Stimulated activated CD4-positive, alpha-beta T cell treated with anti-CD3 and anti-CD28 coated beads, Interleukin-15, amount 100 ng/mL, for 1 hour (primary cell): ENCODE measurements at places on chromosomes 16 and 17.

DNA sequence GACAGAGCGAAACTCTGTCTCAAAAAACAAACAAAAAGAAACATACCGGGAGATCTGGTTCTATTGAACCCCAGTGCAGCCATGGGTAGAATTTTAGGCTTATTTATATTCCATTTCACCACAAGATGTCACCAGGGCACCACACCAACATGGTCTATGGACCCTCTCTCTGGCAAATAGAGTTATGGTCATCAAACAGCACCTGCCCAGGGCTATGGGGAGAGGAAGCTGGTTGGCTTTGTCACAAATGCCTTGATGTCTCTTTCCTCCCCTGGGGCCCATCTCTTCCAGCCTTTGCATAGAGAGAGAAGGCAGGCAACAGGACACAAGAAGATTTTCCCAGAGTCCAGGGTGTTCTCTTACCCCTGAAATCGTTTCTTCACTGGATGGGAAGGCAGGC is 128.4 kb downstream of the WWOX start:
- DNase-seq: no peak

DNA sequence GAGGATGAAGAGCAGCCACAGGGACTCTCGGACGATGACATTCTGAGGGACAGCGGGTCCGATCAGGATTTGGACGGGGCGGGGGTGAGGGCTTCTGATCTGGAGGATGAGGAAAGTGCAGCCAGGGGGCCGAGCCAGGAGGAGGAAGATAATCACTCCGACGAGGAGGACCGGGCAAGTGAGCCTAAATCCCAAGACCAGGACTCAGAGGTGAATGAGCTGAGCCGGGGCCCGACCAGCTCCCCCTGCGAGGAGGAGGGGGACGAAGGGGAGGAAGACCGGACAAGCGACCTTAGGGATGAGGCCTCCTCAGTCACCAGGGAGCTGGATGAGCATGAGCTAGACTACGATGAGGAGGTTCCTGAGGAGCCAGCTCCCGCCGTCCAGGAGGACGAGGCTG is 7.0 kb downstream of the ZC3H18 start:
- no peak for DNase-seq

DNA sequence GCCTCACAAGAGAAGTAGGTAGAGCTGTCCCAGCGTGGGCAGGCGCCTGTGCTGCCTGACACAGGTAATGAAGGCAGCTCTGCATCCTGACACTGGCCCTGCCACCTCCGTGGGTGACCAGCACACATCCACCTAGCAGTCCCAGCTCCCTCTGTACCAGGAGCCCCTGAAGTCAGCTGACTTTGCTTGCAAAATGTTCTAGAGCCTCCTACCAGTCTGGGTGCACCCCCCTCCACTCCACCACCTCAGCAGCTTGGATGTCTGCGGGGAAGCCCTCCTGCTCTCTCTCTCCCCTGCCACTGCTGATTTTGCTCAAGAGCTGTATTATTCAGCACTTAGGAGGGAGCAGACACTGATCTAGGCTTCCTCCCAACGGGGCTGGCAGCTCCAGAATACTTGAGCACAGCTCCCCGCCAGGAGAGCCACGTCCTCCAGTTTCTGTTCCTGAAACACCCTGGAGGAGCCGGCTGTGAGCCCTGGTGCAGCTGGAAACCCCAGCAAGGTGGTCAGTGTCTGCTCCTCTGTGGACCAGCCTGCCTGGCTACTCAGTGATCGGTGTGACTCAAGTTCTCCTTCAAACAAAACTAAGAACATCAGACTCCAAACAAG is 1.0 kb downstream of the RNF166 start:
- DNase-seq: no peak

GRCh38 chr16:3152277-3152990 is 17.6 kb downstream of the ZNF213 start:
- DNase-seq: peak; percentile 56

GRCh38 chr17:80424878-80425765 is 10.2 kb downstream of the ENDOV start:
- DNase-seq: no peak

DNA sequence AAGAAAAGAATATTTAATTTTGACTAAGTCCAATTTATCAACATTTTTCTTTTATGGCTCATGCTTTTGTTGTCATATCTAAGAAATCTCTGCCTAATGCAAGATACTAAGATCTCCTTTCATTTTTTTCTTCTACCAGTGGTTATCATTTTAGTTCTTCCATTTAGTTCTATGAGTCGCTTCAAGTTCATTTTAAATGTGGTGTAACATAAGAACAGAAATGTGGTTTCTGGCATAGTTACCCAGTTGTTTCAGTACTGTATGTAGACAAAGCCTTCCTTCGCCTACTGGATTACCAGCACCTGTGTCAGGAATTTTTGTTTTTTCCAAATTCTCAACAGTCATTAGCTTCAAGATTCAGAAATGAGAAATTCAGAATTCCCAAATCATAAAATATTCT is 175.7 kb downstream of the PARN start:
- DNase-seq: no peak

GRCh38 chr17:77441130-77441920 is 300.6 kb downstream of the SEC14L1 start:
- peak; percentile 59 for DNase-seq

GRCh38 chr17:19260958-19261357 is 23.8 kb downstream of the EPN2 start:
- no peak for DNase-seq

DNA sequence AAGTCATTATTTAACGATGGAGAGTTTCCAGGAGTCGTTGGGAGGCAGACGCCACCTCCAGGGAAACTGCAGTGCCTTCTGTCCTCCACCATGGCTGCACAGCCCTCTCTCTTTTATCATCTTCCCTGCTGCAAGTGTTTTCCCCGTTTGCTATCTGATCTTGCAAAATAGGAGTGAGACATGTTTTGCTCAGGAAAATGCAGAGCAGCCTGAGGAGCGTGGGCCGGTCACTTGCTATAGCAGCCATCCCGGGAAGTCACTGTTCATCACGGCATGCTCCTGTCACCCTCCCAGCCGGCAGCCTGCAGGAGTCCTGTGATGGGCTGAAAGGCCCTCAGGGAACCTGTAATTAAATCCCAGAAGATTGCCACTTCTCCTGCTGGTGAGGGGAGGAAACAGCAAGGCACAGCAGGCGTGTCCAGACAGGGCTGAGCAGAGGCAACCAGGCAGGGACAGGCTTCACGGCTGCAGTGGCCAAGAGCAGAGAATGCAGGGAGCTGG is 143.1 kb downstream of the GSG1L start:
- DNase-seq: no peak

DNA sequence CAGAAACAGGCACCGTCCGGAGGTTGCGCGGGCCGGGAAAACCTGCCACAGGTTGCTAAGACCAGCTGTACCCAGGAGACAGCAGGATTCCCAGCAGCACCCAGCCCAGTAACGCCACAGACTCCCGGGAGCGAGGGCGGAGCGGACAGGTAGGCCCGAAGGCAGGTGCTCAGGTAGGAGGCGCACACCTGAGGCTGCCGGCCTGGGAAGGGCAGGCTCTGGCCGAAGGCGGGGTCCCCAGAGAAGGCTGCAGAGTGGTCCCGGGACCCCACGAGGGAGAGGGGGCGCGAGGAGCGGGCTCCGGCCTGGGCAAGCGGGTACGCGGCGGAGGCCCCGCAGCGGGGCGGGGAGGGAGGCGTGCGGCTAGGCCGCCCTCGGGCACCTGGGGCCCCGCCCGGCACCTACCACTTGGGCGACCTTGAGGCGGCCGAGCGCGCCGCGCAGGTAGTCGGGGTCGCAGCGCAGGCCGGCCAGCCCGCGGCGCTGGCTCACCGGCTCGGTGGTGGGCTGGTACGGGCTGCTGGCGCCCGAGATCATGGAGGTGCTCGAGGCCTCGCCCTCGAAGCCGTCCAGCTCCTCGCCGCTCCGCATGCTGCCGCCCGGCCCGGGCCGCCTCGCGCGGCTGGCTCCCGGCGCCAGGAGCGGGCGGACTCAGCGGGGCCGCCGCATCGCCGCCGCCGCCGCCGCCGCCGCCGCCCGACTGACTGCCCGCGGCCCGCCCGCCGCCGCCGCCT is 441 bp downstream of the CMTM4 start:
- no peak for DNase-seq
